NCI-H1417 (cell line): ENCODE measurements at places on chromosomes 3 and 15.
A peak's percentile ranks its signal among the peaks of the same experiment; 100 is the strongest.

- no peak for DNase-seq
These were observed 22.3 kb downstream of the FANCD2OS start for GRCh38 chr3:10085738-10086137.

- no peak for DNase-seq
These were observed at the start of gene RHOV for GRCh38 chr15:40873694-40874561. Gene RHOV, minus strand, starts transcription at chr15:40874234. Its CDS starts 95 bp downstream, at chr15:40874139.

DNA sequence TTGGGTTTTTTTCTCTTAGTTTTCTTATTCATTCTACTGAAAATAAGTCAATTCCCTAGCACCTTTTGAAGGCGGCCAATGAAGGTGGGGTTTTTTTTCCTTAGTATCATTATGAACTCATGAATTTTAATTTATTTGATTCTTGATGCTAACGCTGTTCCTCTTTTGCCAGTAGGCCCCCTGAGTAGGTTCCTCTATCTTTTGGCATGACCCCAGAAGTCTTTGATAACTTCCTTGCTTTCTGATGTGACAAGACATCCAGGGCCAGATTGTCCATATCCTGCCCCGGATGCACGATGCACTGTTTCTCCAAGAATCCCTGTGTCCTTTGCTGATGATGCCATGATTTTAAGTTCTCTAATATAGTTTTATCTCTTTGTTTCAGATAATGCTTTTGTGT is 20.6 kb downstream of the LRRK1 start:
- DNase-seq = no peak

GRCh38 chr3:108283006-108283405 is 13.3 kb upstream of the HHLA2 start:
- DNase-seq = no peak

DNA sequence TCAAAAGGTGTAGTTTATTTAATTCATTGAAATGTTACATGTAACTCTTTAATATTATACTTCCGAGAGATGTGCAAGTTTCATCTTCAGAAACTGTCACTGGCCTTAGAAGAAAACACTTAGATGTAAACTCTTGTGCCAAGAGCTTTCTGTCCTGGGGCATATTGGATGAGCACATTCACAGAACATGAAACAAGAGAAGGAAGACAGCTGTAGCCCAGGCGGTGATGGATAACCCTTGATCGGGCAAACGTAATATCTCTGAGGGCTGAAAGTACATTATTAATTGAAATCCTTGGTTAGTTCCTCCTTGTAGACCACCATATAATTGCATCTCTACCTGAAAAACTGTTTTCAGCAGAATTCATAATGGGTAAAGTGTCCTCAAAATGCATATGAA is 67.4 kb downstream of the MECOM start:
- DNase-seq = no peak

DNA sequence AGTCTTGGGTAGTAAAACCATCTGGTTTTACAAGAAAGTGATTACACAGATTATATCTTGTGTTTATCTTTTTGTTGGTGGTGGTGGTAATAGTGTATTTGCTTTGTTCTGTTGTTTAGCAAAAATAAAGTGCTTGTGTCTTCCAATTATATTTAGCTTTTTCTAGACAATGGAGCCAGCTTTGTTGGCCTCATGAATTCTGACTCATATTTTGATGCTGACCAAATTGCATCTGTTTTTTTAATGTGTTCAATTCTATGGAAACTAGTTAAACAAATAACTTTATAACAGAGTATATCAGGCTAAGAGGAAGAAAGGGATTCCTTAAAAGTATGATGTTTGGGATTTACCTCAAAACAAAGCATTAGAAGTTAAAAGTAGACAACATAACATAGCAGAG is 69.3 kb upstream of the BFSP2 start:
- no peak for DNase-seq

DNA sequence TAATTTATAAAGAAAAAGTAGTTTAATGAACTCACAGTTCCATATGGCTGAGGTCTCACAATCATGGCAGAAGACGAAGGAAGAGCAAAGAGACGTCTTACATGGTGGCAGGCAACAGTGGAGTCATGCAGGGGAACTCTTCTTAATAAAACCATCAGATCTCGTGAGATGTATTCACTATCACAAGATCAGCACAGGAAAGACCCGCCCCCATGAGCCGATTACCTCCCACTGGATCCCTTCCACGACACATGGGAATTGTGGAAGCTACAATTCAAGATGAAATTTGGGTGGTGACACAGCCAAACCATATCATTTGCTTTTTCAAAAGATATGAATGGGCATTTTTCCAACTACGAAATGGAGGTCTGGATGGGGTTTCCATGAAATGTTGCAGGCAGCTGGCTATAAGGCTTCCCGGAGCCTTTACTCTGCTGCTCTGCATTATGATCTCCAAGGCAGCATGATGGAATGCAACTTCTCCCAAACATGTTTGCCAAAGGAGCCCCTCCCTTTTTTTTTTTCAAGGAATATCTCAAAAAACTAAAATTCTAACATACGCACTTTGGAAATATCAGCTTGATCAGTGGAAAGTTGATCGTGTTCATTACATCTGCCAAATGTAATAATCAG is 189.7 kb downstream of the MEX3B start:
- no peak for DNase-seq

DNA sequence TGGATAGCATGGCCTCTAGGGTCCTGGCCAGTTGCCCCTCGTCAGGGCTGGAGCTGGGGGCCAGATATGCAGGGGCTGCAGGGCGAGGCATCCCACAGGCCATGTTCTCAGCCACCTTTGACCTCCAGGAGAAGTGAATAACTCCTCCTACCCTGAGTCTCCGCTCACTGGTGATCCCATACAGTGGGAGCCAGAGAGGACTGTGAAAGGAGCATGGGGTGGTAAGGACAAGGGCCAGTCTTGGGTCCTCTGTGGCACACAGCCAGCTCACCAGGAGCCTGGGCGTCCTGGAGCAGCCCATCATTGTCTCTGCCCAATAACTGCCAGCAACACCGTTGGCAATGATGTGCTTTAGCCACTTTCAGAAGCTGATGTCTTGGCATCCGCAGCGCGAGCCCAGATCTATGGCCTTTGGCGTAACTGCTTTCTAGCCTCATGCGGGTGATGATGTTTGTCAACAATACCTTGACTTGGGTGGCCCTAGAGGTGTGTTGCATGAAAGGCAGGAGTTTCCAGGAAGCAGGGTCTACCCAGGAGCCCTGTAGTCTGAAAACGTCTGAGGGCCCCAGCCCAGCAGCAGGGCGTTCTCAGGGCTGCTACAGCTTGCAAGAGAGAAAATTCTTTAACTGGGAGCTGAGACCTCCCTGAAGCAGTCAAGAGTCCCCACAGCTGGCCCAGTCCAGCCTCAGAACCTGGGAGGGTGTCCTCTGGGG is 61.1 kb upstream of the IQSEC1 start:
- DNase-seq = no peak

DNA sequence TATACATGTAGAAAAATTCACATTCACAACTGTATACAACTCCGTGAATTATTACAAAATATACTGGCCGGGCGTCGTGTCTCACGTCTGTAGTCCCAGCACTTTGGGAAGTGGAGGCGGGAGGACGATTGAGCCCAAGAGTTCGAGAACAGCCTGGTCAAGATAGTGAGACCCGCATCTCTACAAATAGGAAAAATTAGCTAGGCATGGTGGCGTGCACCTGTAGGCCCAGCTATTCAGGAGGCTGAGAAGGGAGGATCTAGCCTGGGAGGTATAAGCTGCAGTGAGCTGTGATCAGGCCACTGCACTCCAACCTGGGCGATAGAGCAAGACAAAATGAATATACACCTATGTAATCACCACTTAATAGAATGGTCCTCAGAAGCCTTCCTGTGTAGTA is 1.3 kb downstream of the RAD51 start:
- no peak for DNase-seq

GRCh38 chr3:23199649-23200048 is 3.5 kb upstream of the UBE2E2 start:
- DNase-seq = no peak

DNA sequence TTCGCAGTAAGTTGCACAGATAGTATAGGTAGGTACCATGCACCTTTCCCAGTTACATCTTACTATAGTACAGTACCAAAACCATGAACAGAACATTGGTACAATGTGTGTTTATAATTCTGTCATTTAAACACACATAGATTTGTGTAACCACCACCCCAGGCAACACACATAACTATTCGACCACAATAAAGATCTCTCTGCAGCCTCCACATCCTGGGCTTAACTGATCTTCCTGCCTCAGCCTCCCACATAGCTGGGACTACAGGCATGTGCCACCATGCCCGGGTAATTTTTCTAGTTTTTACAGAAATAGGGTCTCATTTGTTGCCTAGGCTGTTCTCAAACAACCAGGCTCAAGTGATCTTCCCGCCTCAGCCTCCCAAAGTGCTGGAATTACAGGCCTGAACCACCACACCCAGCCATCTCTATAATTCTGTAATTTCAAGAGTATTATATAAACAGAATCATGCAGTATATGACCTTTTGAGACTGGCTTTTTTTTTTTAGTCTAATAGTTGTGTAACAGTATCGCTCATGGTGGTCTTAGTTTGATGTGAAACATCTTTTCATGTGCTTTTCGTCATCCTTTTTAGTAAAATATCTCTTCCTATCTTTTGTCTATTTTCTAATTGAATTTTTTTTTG is 13.3 kb upstream of the TMF1 start:
- no peak for DNase-seq

DNA sequence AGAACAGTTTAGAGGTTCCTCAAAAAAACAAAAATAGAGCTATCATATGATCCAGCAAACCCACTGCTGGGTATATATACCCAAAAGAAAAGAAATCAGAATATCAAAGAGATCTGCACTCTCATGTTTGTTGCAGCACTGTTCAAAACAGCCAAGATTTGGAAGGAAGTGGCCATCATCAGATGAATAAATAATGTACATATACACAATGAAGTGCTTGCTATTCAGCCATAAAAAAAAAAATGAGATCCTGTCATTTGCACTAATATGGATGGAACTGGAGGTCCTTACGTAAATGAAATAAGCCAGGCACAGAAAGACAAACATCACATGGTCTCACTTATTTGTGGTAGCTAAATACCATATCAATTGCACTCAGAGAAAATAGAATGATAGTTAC is 58.4 kb downstream of the SCAPER start:
- no peak for DNase-seq

DNA sequence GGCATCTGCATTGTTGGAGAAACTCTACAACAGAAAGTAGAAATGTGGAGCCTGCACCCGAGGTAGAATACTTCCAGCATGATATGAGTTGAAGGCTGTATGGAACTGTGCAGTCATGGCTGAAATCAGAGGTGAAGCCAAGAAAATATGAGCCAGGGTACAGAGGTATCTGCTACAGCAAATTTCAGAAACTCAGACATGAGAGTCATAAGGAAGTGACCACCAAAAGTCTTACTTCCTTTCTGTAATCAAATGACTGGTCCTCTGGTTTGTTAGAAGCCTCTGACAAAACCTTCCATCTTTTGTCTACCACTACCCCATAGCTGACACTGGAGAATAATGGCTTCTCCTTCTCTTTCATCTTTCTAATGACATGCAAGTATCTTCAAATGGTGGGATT is 159.4 kb downstream of the TMEM108 start:
- DNase-seq = no peak

- peak; percentile 61 for DNase-seq
These were observed 2.5 kb upstream of the INAFM2 start for GRCh38 chr15:40320931-40321371.

DNA sequence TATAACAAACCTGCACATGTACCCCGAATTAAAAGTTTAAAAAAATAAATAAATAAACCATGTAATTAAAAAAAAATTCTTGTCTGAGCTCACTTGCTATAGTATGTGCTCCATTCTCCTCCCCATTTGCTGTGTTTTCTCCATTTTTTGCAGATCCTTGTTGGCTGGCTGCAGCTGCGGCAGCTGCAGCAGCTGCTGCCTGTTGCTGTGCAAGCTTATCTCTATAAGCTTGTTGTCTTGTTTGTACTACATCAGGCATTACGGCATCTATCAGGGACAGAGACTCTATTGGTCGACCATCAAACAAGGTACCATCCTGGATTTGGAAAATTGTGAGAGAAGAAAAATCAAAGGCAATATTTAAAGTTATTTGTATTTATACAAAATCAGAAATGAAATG is 145.9 kb downstream of the TBL1XR1 start:
- peak; percentile 66 for DNase-seq

DNA sequence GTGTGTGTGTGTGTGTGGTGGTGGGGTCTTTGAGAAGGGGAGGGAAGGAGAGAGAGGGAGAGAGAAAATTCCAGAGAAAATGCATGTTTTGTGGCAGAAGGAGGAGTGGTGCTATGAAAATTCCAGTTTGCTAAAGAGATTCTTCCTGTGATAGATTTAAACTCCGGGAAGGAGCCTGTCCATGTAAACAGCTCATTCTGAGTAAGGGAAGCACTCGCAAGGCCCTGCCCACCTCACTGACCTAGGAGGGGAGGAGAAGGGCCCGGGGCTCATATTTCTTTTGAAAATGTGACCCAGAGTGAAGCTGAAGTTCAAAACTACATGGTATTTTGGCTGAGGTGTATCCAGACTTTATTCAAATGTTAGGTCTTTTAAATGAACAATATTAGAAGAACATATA is 41.3 kb downstream of the ADAMTSL3 start:
- no peak for DNase-seq

- DNase-seq = peak; percentile 0
These were observed 253.1 kb downstream of the WDR72 start for GRCh38 chr15:53506370-53506769.

DNA sequence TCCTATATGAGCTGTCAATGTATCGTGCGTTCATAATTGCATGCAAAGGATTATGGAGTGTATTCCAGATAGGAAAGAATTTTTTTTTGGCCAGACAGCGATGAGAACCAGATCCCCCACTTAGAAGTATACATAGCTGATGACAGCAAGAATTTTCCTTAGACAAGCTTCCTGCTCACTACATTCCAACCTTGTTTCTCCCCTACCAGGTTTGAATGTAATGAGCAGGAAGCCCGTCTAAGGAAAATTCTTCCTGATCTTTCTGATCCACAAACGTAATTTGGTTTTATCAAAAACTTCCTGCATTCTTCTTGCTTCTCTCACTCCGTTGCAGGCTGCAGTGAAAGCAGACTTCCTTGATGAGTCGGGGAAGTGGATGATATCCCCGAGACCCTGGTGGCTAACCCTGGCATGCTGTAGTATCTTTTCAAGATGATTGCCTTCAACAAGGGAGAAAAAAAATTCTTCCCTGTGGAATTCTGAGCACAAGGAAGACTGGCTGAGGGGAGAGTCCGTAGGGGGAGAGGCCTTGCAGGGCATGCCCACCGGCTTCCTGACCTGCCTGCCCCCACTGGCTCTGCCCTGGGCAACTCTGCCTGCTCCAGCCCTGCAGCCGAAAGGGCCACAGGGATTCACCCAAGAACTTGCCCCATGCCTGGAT is 243.1 kb downstream of the TLE3 start:
- DNase-seq = no peak
